ENCODE measurements at places on chromosomes 1 and 21.

DNA sequence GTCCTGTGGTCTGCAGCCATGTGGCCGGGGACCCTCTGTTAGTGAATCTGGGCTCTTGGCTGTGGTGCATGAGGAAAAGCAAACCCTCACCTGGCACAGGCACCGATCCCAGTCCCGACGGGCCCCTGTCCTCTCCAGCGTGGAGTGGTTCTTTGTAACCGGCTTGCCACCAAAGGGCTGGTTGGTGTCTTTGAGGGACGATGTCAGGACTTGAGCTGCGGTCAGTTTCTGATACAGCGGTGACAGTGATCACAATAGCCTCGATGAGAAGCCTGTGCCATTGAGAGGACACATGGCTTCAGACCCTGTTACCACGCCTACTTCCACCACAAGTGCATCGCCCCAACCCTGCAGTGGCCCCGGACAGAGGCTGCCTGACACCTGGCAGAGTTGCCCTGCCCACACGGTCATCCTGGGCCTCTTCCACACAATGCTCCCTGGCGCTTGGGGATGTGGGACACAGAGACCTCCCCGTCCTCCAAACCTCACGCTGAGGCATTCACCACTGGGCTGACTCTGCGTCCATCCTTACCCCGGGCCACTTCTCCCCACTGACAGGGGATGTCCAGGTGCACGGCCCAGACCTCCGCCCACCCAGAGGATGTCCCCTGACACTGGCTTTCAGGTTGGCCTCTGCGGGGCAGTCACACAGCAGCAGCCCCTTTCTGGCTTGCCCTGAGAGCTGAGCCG lies 18.8 kb upstream of the ACTRT2 start:
- no peak for DNase-seq

- DNase-seq = no peak
Observed at GRCh38 chr1:31476891-31477846, 64.2 kb downstream of the SERINC2 start.

DNA sequence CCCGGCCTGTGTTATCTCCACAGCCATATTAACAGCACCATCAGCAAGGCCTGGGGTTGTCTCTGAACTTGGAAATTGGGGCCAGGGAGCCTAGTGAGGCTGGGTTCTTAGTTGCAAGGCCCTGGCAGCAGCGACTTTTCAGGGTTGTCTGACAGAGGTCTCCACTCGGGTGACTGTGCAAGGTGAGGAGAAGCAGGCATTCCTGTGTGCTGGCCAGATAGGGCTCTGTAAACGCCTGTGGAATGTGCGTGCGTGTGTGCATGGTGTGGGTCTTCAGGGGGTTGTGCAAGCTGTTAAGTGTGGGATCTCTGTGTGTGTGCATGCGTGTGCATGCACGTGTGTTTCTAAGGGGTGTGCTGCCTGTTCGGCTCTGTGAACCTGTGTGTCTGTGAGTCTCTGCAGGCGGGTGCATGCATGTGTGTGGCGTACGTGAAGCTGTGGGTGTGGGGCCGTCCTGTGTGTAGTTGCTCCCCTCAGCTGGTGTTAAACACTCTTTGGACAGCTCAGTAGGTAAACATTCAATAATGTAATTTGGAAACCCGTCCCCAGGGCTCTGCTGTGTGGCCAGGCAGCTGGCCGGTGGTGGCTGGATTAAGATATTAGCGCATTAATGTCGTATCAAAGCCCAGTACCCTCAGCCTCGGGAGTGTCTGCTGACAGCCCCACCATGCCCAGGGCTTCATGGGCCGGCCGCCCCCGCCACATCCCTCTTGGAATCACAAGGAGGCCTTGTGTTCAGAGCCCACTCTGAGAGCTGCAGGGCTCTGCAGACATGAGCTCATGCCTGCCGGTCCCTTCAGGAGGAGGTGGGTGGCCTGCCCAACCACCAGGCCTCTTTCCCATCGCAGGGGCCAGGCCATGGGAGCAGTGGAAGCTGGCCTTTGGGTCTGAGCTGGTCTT lies 189.9 kb downstream of the FOXD2 start:
- DNase-seq = no peak

DNA sequence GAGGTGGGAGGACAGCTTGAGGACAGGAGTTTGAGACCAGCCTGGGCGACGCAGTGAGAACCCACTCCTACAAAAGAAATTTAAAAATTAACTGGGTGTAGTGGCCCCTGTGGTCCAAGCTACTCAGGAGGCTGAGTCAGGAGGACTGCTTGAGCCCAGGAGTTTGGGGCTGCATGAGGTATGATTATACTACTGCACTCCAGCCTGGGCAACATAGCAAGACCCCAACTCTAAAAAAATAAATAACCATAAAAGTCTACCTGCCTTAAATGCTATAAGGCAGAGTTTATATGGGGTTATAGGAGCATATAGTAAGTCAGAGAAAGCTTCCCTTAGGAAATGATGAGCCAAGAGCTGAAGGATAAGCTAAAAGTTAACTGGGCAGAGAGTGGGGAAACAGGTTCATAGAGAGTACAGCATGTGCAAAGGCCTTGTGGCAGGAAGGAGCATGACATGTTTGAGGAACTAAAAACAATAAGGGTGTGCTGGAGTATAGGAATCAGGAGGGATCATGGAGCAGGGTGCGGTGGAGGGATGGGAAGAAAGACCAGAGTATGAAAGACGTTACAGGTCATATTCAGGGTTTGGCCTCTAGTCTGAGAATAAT lies 68.3 kb downstream of the ADSS2 start:
- no peak for DNase-seq

GRCh38 chr21:45013260-45013841 lies 61.0 kb upstream of the ADARB1 start:
- no peak for DNase-seq

GRCh38 chr1:168223681-168224540 lies 1.9 kb upstream of the SFT2D2 start:
- DNase-seq = no peak

DNA sequence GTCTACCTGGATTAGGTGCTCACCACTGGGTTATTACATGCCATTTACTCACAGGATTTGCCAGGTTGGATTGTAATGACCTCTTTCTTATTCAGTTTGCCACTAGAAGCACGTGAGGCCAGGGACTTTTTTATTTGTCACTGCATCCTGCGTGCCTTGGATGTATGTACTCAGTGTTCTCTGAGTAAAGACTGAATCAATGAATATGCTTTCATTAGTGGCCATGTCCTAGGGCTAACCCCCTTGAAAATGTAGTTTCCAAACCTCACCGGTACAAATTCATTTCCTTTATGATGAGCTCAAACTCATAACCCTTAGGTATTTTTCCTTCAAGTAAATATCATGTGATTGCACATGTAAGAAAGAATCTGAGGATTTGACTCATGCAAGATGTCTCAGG lies 1.3 kb upstream of the ZP4 start:
- no peak for DNase-seq

DNA sequence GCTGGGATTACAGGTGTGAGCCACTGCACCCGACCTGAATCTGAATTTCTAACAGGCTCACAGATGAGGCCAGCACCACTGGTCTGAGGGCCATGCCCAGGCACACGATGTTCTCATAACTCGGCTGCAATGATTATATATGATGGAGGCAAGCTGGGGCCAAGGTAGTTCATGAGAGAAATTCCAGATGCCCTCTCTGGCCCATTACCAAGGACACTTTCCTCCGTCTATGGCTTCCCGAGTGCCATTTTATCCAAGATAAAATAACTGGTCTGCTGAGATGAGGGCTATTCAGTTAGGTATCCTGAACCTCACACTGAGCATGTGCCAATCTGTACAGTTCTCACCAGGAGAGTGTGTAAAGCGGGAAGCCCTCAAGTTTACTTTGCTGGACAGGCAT lies 16.5 kb downstream of the TMPRSS2 start:
- no peak for DNase-seq

- DNase-seq = no peak
Observed at GRCh38 chr21:35868005-35868868, 192.1 kb downstream of the SETD4 start.

- no peak for DNase-seq
Observed at GRCh38 chr1:47623557-47623940, 185.7 kb downstream of the FOXD2 start.

DNA sequence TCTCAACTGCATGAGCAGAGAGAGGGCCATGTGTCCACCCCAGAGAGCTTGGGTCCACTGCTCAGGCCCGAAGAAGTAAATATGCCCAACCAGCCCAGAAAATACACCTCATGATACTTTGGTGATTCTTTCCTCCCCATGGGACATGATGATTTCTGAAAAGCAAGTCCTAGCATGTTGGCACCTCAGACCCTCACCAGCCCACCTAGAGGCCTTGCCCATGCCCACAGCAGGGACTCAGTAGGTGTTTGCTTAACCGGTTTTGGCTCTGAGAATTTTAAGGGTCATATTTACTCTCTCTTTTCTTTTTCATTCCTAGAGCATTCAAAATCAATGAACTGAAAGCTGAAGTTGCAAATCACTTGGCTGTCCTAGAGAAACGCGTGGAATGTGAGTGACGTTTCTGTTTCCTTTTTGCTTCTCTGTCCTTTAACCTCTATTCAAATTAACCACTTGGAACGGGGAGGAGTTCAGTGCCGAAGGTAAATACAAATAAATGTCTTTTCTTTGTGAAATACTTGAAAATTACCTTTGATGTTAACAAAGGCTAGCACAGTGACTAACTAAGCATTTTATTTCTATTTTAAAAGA lies 79.7 kb downstream of the PDE9A start:
- DNase-seq = no peak

DNA sequence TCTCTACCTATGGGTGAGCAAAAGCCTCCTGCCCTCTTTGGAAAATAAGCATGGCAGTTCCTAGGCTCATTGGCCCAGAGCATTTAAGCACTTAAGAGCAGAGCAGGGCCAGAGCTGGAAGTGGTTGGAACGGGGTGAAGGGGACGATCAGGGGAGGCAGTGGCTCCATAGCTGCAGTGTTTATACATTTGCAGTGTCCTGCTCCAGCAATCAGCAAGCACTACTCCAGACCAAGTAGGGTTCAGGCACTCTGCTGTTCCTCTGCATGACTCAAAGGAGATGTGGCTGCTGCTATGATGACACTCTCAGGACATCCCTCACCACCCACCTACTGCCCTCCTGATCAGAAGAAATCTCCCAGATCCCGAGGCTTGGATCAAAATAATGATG lies 55.0 kb downstream of the TRABD2B start:
- no peak for DNase-seq

DNA sequence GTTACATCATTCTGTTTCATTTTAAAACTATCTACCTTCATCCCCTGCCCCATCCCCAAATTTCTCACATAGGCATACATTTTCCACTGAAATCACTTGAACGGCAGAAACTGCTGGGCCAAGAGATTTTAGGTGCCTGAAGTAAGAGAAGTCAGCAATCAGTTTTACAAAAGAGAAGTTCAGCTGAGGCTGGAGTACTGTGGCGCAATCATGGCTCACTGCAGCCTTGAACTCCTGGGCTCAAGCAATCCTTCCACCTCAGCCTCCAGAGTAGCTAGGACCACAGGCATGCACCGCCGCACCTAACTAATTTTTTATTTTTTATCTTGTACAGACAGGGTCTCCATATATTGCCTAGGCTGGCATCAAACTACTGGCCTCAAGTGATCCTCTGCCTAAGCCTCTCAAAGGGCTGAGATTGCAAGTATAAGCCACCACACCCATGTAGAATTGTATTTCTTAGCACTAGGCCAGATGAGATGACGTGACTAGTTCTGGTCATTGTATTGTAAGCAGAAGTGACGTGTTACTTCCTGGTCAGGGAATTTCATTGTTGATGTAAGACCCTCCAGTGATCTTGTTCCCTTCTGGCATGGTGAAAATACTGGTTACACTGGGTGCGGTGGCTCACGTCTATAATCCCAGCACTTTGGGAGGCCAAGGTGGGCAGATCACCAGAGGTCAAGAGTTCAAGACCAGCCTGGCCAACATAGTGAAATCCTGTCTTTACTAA lies 7.1 kb downstream of the BECN2 start:
- no peak for DNase-seq

DNA sequence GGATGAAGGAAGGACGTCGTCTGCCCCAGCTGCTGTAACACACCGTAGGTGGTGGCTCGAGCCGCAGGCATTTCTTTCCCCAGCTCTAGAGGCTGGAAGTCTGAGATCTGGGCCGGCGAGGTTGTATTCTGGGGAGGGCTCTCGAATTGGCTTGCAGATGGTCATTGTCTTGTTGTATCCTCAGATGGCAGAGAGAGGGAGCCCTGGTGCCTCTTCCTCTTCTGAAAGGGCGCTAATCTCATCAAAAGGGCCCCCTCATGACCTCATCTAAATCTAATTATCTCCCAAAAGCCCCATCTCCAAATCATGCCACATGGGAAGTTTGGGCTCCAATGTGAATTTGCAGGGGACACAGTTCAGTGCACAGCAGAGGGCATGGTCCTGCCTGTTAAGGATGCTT lies 109.0 kb downstream of the SIK1 start:
- no peak for DNase-seq

GRCh38 chr1:32066489-32066873 lies 6.3 kb upstream of the TMEM39B start:
- peak; percentile 25 for DNase-seq

DNA sequence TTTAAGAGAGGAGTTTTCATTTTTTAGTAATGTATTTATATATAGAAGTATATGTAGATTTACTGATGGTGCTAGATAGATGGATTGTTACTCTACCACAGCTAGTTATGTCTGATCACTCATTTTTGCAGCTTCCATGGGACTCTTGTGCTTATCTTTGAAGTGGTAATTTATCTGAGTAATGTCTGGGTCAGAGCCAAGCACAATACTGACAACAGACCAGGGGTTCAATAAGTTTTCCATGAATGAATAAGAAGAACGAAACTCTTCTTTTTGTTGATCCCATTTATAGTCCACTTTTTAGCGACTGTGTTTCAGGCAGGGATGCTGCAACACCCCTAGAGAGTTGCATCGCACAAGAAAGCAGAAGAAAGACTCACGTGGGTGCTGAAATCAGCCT lies 935.2 kb downstream of the PLA2G4A start:
- no peak for DNase-seq

- no peak for DNase-seq
Observed at GRCh38 chr1:40224040-40224439, 23.7 kb upstream of the TMCO2 start.

DNA sequence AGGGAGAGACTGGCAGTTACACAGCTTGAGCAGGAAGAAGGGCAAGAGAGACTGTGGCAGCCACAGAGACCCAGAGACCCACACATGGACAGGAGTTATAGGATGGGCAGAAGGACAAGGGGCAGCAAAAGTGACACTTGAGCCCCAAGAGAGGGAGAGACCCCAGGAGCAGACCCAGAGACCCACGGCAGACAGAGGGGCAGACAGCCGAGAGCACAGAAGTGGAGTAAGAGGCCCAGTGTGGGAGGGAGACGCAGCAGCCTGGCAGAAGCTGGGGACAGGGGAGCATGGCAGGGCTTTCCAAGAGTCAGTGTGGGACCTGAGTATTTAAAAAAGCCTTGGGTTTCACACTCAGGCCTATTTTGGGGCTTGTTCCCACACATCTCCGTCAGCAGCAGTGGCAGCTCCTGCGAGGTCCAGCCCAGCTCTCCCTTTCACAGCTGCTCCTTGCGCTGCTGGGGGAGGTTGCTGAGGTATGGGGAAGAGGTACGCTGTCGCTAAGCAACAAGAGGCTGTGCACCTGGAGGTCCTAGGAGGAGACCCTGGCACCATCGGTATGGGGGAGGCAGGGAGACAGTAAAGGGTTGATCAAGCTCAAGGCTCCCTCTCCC lies 9.0 kb upstream of the MEF2D start:
- DNase-seq = no peak

All from amygdala (tissue), 56 donors.